CD4-positive, CD25-positive, alpha-beta regulatory T cell (primary cell): ENCODE measurements at places on chromosomes 6 and 20.

GRCh38 chr6:128558924-128559323 lies 38.5 kb upstream of the PTPRK start:
- no peak overlapping the region for H3K4me3 ChIP-seq
- no peaks in the 10 kb centered on the region for H3K36me3 ChIP-seq

GRCh38 chr20:19761841-19762240 lies 3.8 kb downstream of the RIN2 start:
- H3K4me1 ChIP-seq, result no peaks in the 10 kb centered on the region
- H3K36me3 ChIP-seq, result no peaks in the 10 kb centered on the region
- no peak overlapping the region for H3K27ac ChIP-seq
- peaks cover 7% of the 10 kb centered on the region for H3K27me3 ChIP-seq
- no peak for DNase-seq

DNA sequence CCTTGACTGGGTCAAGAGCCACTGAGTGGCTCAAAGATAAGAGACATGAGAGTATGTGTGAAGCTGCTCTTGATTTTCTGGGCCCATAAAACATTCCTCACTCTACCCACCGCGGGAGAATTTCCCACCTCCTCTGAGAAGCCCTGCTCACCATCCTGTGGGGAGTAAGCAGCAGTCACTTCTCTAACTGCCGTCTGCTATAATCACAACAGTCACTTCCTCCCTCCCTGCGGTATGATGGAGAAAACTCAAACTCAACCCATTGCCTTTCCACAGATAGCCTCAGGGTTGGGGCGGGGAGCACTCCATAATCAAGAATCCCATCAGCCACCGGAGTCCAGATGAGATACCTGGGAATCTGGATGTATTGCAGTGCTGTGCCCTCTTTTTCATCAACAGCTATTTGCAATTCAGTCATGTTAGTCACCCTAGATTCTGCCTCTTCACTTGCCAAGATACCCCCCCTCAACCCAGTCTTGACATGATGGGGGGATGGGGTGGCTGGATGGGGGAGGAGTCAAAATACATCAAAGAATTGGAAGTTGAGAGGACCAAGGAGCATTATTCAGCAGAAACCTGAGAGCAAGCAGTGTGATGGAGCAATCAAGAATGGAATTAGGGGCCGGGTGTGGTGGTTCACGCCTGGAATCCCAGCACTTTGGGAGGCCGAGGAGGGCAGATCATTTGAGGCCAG lies 5.1 kb downstream of the MOCS1 start:
- DNase-seq, result no peak
- H3K4me1 ChIP-seq, result no peaks in the 10 kb centered on the region
- H3K27ac ChIP-seq, result no peak overlapping the region

DNA sequence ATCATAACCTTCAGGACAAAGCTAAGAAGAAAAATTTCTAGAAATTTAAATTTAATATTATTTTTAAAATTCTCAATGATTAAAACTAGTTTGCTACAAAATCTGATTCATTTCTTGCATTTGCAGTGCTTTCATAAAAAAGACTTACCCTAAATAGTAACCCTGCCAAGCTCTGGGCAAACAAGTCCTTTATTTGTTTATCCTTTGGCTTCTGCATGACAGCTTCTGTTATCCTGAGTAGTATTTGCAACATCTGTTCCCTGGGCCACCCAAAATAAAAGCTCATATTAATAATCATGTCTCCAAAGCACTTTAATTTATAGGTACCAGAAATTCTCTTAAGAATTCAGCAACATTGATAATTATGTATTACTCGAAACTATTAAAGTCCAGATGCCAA lies 101.3 kb downstream of the RALGAPA2 start:
- no peaks in the 10 kb centered on the region for H3K4me1 ChIP-seq
- no peaks in the 10 kb centered on the region for H3K27me3 ChIP-seq
- H3K4me3 ChIP-seq, result no peak overlapping the region
- H3K36me3 ChIP-seq, result peaks cover 12% of the 10 kb centered on the region
- no peak for DNase-seq

- H3K4me1 ChIP-seq, result no peaks in the 10 kb centered on the region
- no peak overlapping the region for H3K27ac ChIP-seq
- no peaks in the 10 kb centered on the region for H3K27me3 ChIP-seq
Observed at GRCh38 chr6:70811788-70812187, 144.1 kb downstream of the SMAP1 start.

DNA sequence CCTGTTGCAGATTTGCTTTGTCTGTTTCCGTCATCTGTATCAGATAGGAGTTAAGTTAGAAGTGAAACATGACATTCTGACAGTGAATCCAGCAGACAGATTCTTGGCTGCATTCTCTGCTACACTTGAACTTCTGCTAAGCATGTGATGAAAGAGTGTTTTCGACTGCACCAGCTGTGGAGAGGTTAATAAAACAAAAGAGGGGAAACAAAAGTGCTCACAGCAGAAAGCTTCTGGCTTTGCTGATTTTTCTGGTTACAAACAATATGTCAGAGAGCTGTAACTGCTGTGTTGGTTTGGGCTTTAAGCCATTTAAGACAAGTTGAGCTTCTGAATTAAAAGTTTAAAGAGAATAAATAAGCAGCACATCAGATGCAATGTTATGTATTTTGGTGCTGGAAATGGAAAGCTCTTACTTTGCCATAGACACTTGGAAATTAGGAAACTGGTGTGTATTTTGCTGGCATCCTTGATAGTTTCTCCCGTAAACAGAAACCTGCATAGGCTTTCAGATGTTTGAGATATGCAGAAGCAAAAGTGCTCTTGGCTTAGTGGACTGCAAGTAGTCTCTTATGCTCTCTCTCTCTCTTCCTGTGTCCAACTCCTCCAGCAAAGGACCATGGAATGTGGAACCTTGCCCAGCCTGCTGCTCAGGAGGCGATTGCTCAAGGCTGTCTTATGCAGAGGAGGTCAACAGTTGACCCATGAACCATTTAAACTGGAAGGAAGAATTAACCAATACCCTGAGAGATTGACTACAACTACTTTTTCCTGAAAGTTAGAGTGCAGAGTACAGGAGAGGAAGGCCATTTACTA lies 104.9 kb downstream of the RPS12 start:
- H3K36me3 ChIP-seq, result no peaks in the 10 kb centered on the region
- H3K27ac ChIP-seq, result no peak overlapping the region
- no peak for DNase-seq
- no peak overlapping the region for H3K4me3 ChIP-seq
- H3K4me1 ChIP-seq, result no peaks in the 10 kb centered on the region
